ENCODE measurements at places on chromosomes 5 and 9.
A peak's percentile ranks its signal among the peaks of the same experiment; 100 is the strongest.

DNA sequence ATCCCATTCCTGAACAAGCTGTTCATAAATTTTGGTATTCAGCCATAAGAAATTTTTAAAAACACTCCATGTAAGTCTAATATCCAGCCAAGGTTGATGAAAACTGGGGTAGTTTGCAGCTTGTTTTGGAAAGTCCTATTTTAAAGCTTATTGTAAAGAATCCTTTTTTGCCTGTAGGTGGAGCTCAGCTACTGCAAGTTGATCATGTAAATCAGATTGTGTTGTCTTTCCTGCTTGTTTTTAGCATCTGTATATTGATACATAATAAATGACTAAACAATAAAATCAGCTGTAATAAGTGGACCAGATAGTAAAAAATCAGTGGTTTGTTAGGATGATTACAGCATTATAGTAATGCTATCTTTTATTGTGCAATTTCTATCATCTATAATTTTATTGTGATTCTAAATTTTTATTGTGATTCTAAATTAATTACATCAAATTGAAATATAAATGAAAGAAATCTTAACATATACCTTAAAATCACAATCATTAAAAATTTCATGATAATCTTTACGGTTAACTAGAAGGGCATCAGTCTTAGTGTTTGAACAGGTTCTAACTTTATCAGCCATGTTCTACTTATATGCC lies 42.4 kb downstream of the CWC27 start:
- no peak for DNase-seq

DNA sequence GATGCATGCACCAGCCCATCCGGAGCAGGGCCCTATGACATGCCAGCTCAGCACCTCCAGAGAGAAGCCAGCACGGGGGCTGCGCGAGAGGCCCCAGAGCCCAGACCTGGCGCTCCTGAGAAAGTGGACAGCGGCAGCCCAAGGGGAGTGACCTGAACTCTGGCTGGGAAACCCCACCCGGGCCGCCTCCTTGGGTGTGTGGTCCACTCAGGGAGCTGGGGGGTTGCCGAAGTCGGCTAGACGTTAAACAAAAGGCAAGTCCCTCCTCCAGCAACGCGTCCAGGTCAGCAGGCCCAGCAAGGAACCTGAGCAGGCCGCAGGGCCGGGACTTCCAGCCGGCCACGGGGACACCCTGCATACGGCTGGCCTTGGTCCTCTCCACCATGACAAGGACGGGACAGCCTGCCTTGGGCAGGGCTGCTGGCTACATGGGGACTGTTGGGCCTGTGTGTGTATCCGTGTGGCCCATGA lies 35.7 kb downstream of the NACC2 start:
- no peak for DNase-seq

GRCh38 chr5:151162776-151163175 lies 5.2 kb upstream of the ANXA6 start:
- no peak for DNase-seq

DNA sequence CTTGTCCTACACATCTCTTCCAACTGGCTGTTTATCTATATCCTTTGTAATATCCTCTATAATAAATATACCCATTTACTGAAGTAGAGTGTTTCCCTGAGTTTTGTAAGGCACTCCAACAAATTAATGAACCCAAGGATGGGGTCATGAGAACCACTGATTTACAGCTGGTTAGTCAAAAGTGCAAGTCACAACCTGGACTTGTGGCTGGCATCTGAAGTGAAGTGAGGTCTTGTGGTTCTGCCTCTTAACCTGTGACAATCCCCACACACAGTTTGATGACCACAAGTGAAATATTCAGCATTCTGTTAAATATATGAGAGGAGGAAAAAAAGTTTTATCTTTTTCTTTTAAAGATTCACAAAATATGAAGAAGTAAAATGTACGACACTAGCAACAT lies 126.1 kb downstream of the NR2F1-AS1 start:
- no peak for DNase-seq

GRCh38 chr5:149475777-149476176 lies 75.5 kb downstream of the CSNK1A1 start:
- no peak for DNase-seq

DNA sequence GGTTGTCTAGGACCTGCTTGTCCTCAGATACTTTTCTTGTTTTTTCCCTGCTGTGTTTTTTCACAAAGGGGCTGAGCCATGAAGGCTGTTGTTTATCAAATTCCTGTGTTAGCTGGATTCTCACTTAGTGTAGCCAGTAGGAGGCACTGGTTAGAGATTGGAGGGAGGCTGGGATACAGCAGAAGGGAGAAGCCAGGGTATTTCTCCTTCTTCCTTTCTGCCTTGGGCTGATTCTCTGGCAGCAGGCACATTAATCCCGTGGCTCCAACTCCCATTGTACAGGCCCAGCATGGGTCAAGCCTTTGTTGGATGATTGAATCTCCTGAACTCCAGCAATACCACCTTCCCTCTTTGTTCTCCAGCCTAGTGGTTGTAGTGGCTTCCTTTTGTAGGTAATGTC lies 46.4 kb upstream of the FAM170A start:
- DNase-seq: peak; percentile 39

- no peak for DNase-seq
Measured at GRCh38 chr9:89444274-89444673, 53.6 kb downstream of the SEMA4D start.

All from H9 (cell line).